ENCODE measurements at places on chromosomes 4 and X.

DNA sequence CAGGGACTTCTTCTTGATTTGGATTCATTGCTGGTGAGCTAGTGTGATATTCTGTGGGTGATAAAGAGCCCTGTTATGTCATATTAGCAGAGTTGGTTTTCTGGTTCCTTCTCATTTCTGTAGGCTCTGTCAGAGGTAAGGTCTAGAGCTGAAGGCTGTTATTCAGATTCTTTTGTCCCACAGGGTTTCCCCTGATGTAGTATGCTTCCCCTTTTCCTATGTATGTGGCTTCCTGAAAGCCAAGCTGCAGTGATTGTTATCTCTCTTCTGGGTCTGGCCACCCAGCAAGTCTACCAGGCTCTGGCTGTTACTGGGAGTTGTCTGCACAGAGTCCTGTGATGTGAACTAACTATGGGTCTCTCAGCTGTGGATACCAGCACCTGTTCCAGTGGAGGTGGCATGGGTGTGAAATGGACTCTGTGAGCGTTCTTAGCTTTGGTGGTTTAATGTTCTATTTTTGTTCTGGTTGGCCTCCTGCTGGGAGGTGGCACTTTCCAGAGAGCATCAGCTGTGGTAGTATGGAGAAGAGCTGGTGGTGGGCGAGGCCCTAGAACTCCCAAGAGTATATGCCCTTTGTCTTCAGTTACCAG, 373.7 kb downstream of the AR start:
- no peak for DNase-seq

DNA sequence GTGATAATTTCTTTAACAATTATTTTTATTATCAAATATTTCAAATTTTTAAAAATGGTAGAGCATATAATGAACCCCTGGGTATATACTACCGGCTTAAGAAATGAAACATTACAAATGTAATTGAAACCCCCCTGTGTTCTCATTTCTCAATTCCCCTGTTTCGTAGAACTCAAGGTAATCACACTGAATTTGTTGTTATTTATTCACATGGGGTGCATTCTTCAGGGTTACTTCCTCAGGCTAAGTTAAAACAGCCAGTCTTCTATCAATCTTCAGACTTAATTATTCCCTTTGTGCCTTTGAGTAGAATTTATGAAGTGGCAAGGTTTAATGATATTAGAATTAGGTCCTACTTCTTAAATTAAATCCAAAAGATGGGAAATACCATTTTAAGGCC, 128.2 kb downstream of the ANAPC10 start:
- DNase-seq, result no peak

DNA sequence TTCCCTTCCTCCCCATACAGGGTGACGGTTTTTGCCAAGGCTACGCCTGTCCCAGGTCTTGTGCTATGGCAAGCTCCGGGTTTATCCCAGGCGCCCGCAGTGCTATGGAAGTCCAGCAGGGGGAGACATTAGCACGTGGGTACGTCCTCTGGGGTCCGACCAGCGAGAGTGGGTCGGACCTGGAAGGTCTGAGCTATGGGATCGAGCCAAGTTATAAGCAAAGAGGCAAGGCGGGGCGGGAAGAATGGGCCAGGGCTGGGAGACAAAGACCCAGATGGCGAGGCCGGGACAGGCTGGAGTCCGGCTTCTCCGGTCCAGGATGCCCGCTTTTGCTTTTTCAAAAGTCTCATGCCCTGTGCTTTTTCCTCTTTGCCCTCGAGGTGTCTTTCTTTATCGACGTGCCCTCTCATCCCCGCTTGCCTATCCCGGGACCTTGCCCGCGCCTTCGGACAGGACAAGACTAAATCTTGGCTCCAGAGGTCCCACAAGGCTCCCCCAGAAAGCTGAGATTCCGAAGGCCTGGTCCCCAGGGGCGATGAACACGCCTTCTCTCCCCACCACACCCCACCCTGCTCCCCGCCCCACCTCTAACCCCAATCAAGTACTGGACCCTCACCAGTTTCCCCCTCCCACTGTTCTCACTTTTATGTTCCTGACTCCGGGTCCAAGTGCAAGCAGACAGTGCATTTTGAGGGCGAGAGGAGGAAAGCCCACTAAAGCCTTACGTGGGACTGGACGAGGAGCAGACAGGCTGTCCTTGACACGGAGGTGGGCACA, 785 bp upstream of the EFNB1 start:
- DNase-seq, result peak; percentile 59

DNA sequence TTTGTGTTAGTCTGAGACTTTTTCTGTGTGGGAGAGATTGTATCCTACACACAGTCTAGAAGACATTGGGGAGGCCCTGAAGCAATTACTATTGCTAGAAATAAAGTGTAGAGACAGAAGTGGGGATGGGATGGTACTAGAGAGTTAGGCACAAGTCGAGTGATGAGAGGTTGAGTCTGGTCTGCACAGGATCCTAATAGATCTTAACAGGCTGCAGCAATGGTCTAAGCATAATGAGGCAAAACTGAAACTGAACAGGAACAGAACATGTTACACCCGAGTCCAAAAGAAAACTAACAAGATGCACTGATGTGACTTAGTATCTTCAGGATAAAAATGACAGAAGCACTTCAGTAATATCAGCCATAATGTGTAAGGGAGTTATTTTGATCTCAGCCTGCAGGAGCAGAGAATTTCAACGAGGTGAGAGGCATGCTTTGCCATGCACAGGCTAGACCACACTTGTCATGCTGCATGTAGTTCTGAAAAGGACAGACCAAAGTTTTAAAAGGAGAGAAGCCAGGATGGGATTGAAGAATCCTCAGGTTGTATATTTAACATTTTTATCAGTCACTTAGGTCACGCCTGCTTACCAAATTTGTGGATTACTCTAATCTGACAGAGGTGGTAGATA, 205.8 kb upstream of the BOD1L1 start:
- DNase-seq, result no peak

- DNase-seq, result no peak
These were observed 291.3 kb downstream of the PCDH10 start for GRCh38 chr4:133440404-133440803.

Data from thymus (tissue), 14 donors.